Mesenteric fat pad (tissue), 1 donor: ENCODE measurements at places on chromosomes 6 and 20. TPM values are rescaled to one million over a fixed set of nuclear protein-coding genes. Genes with fewer than 3 reads are reported as not detected.

The LST1 gene
- total RNA-seq, result 23.8 TPM

The SOBP gene
- total RNA-seq, result 11.0 TPM

The BCL2L1 gene
- total RNA-seq, result 135 TPM

The SIRPG gene
- total RNA-seq, result not detected

DNA sequence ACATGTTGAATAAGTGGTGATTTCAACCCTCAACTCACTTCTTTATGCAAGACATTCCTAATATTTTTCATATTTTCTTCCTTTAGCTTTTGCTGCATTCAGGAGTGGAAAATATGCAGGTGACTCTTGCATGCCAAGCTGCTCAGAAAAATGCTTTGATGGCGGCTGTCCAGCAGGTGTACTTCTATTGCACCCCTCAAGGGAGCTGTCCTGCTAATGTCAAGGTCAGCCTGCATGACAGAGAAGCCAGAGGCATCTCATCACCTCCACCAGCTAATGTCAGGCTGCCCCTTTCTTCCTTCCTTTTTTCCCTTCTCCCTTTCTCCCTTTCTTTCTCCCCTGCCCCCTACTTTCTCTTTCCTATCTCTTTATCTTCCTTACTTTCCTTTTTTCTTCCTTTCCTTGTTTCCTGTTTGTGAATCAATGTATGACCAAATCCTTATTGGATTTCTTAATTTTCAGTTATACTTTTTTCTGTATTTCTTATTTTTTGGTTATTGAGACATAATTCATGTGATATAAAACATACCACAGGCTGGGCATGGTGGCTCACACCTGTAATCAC lies 112.2 kb downstream of the CD164 start:
- no peak for DNase-seq

- DNase-seq, result no peak
These were observed 75.6 kb downstream of the CNBD2 start for GRCh38 chr20:36043892-36044515.

GRCh38 chr6:108102965-108103364 lies 28.4 kb upstream of the OSTM1 start:
- DNase-seq, result no peak

DNA sequence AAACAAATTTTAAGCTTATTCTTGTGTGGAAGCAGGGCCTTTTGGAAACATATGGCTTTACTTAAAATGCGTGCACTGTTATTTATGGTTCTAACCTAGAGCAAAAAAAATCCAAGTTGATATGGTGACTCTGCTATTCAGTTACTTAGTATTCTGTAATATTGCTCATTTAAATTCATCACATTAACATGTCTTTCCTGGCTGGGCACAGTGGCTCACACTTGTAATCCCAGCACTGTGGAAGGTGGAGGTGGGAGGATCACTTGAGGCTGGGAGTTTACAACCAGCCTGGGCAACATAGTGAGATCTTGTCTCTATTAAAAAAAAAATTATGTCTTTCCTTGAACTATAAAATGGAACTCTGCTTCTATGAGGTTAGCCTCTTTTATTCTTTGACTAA lies 57.8 kb upstream of the SDHAF4 start:
- no peak for DNase-seq

GRCh38 chr20:51579137-51579536 lies 36.6 kb upstream of the NFATC2 start:
- no peak for DNase-seq

DNA sequence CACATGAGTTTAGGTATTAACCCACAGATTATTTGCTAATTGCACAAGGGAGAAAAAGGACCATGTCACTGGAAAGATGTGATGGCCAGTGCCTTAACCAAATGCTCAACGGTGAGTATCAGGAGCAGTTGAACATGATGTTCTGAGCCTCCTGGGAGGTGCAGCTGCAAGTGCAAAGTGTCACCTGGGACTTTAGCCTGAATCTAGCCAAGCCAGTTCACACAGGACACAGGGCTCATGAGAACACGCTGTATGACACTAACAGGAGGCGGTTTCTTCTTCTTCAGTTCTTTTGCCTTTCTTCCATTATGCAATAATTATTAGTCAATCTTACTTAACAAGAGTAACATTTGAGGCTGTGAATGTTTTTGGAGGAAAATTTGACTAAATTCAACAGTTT lies 225.3 kb downstream of the THBS2 start:
- no peak for DNase-seq

GRCh38 chr6:4466261-4466660 lies 309.9 kb upstream of the CDYL start:
- DNase-seq, result no peak

DNA sequence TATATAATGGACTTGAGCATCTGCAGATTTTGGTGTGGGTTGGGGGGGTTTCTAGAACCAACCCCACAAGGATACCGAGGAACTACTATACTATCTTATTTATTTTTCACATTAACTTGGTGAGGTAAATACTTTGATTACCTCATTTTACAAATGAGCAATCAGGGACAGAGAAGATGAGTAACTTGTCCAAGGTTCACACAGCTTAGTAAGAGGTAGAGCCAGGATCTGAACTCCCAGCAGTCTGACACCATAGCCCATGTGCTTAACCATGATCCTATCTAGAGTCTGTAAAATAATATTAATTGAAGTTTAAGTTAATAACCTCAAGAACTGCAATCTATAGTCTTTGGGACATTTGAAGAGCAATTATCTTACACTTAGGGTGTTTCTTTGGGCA lies 28.6 kb downstream of the DHX35 start:
- DNase-seq, result no peak

GRCh38 chr6:161407581-161407980 lies 133.7 kb upstream of the AGPAT4 start:
- DNase-seq, result no peak
